ENCODE measurements at places on chromosomes 4 and X.

DNA sequence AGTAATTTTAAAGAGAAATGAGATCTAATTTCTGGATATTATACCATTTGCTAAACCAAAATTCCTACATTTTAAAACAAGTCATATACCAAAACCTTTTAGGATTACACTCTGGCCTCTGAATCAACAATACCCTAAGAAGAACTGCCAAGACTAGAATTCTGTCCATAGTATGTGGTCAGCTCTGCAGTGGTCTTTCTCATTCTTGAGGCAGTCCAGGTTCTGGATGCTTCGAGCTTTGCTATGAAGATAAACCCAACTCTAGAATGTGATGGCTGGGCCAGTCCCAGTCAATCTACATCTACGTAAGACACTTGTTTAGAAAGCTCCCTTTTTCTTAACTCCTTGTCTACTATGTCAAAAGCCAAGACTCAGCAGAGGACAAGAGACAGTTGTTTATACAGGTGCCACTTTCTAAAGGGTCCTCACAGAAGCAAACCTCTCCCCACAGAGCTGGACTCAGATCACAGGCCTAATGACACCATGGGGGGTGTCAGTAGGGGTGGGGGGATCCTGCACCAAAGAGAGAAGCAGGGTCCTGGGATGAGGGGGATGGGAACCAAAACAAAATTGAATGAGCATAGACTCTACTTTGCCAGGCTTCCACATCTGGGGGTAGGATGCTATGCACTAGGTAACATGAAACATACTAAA is 63.2 kb downstream of the SH3RF1 start:
- no peak for DNase-seq

DNA sequence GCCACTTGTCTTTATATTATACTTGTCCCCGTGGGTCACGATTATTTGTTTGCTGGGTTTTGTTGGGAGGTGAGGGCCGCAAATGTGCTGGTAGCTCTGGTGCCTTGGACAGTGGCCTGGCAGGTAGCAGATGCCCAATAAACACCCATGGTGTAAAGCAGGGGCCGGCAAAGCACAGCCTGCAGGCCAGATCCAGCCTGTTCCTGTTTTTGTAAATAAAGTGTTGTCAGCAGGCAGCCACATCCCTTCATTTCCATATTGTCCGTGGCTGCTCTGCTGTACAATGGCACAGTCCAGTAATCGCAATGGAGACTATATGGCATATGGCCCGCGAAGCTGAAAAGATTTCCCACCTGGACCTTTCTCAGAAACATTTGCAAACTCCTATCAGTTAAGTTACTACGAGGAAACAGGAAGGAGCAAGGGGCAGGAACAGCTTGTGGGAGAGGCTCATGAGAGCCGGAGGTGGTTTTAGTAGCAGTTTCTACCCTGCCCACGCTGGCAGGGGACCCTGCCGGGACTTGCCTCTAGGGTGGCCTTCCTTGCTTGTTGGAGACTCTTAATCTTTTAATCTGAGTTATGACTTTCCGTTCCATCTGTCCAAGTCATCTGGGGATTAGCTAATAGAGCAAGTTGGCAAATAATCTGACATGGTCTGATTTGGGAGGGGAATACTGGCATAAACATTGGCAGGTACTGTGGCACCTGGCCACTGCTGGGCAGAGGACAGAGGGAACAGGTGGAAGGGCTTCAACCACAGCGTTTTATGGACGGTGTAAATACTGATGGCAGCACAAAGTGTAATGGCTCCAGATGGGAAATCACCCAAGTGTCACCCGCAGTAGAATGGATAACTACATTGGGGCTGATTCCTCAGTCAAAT is 19.6 kb downstream of the CLCN4 start:
- no peak for DNase-seq

GRCh38 chrX:130085551-130086446 is 24.5 kb downstream of the ELF4 start:
- no peak for DNase-seq

- DNase-seq: no peak
Observed at GRCh38 chr4:72893354-72894066, 176.0 kb downstream of the COX18 start.

DNA sequence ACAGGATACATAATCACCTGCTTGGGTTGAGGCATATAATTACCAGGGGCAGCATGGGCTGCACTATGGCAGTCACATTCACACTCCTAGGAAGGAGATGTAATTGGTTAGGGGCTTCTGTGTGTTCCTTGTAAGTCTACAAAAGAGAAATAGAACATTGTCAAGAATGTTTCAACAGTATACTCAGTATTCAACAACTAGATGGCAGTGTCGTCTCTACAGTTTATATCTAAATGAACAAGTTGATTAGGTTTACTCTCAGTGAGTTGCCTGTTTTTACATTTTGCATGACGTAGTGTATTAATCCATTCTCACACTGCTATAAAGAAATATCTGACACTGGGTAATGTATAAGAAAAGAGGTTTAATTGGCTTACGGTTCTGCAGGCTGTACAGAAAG is 50.5 kb upstream of the RAB33B start:
- no peak for DNase-seq

GRCh38 chrX:93673869-93674271 is at the start of gene FAM133A:
TSS of gene FAM133A (plus strand) at chrX:93674206. CDS start at chrX:93709420, 35,214 bp downstream.
- peak; percentile 88 for DNase-seq

- no peak for DNase-seq
Observed at GRCh38 chr4:148094149-148094548, 348.1 kb downstream of the NR3C2 start.

DNA sequence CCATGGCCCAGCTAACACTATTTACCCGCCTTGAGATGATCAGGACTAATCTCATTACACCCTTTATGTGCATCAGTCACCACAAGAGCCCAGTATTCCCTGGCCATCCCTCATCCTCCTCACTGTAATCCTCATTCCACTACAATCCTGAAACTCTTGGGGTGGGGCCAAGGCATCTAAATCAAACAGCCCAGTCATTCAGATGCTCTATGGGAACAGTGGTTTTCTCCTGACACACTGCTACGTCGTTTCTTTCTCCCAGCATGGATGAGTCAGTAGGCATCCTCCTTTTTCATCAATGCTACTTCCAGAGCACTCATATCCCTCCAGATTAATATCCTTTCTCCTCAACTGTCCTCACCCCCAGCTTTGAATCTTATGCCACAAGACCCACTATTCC is 5.6 kb downstream of the SDAD1 start:
- DNase-seq: no peak

DNA sequence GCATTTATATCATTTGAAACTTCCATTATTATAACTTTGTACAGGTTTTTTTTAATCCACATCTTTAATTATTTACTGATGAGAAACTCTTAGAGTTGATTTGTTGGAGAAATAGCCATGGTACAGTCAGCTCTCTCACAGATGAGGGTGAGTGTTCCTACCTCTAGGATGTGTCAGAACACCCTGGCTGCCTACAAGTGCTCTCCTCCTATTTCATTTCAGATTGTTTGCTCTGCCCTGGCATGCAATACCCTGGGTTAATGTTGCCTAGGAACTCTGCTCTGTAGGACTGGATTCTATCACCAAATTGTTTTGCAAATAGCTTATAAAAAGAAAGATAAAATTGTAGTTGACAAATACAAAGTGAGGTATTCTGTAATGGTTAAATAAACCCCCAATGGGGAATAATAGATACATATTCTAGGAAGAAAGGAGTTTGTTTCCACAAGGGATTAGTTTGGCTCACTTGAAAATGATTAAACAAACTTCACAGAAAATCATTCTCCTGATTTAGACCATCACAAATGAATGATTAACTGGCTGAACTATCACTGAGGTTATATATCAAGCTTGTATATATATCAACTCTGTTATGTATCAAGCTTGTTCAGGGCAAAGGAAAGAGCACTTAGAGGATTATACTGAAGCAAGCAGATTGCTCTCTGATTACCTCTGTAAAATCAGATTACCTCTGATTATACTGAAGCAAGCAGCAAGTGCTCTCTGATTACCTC is 150.0 kb downstream of the PDE5A start:
- DNase-seq: no peak

GRCh38 chrX:73850124-73851013 is 287.4 kb downstream of the CHIC1 start:
- DNase-seq: no peak

DNA sequence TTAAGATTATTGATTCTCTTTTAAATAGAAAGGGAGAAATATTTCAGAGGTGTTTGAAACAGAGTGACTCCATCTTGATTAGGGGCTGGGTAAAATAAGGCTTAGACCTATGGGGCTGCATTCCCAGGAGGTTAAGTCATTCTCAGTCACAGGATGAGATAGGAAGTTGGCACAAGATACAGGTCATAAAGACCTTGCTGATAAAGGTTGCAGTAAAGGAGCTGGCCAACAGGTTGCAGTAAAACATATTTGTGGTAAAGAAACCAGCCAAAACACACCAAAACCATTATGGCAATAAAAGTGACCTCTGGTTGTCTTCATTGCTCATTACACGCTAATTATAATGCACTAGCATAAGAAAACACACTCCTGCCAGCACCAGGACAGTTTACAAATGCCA is 165.0 kb downstream of the SPIN4 start:
- DNase-seq: no peak

DNA sequence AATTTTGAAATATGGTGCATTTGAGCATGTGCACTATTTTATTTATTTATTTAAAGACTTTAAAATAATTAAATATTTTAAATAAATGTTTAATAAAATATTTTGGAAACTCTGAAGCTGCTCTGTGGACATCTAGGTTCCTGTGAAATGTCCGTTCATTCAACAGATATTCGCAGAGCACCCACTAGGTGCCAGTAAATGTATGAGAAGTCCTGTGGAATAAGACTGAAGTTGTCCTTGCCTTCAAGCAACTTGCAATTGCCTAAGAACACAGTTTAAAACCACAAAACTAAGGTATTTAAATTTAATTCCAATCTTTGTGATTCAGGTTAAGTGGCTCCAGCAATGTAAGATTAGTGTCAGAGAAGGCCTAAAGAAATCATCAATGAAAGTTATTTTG is 306.7 kb downstream of the GBA3 start:
- no peak for DNase-seq

GRCh38 chr4:15500701-15501100 is 31.0 kb downstream of the CC2D2A start:
- DNase-seq: no peak

- no peak for DNase-seq
Observed at GRCh38 chrX:30665471-30665870, 12.2 kb downstream of the GK start.

DNA sequence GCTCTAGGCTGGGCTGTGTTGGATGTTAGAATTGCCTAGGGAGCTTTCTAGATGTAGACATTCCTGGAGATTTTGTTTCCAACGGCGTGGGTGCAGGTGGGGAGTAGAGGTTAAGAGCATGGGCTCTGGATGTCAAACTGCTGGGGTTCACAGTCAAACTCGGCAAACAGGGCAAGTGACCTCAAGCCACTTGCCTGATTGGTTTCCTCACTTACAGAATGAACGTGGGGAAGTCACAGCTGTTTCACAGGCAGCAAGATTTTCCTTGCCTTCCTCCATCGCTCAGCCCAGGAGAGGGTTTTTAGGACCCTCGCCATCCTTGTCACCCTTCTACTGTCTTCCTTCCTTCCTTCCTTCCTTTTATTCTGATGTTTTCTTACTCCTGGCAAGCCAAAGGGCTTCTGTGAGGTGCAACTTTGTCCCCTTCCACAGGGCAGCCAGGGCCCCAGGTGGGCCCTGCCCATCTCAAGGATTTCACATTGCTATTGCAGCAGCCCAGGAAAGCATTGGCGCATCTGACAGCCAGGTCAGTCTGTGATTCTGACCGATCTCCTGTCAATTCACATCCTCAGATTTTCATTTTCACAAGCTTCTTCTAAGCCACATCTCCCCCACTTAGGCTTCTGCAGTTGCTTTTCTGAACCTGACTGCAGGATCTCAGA is 7.0 kb downstream of the RTL5 start:
- no peak for DNase-seq

- no peak for DNase-seq
Observed at GRCh38 chrX:73215246-73215645, 595 bp upstream of the NAP1L2 start.

GRCh38 chrX:118495958-118496762 is 545 bp downstream of the DOCK11 start:
- DNase-seq: peak; percentile 31

DNA sequence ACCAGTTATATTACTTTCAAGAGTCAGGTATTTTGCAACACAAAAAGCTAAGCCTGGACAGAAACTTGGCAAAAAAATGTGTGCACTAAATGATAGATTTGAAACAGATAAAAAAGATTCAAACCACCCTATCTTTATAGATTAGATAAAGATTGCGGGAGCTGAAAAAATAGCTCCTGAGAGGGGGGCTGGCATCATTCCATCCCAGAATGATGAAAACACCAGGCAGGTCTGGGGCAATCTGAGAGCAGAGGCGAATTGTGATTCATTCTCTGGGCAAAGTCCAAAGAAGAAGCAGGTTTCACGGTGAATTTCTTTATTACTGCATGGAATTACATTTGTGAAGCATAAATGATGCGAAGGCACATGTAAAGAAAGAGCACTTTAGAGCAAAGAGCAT is 168.5 kb upstream of the DMD start:
- no peak for DNase-seq

GRCh38 chrX:152157042-152157441 is 18.7 kb upstream of the MAGEA10 start:
- no peak for DNase-seq

DNA sequence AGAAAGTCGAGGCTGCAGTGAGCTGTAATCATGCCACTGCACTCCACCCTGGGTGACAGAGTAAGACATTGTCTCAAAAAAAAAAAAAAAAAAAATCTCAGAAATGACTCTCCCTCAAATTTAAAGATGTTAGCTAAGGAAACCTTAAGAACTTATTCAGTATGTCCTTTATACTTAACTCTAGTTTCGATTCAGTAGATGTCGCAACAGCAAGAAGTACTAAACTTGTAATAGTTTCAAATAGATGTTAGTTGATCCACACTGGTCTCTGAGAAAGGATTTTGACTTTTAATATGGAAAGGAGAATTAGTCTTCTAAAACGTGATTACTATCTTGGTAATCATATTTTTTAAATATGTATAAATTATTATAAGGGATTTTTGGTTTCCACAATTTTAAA is 29.6 kb downstream of the NKX3-2 start:
- DNase-seq: no peak

- no peak for DNase-seq
Observed at GRCh38 chrX:50973199-50973598, 62.7 kb downstream of the BMP15 start.

- DNase-seq: no peak
Observed at GRCh38 chr4:123312951-123313592, 83.5 kb upstream of the SPRY1 start.

- DNase-seq: no peak
Observed at GRCh38 chrX:67622053-67622585, 78.3 kb downstream of the AR start.

GRCh38 chr4:85496126-85496849 is 21.3 kb downstream of the ARHGAP24 start:
- DNase-seq: no peak

DNA sequence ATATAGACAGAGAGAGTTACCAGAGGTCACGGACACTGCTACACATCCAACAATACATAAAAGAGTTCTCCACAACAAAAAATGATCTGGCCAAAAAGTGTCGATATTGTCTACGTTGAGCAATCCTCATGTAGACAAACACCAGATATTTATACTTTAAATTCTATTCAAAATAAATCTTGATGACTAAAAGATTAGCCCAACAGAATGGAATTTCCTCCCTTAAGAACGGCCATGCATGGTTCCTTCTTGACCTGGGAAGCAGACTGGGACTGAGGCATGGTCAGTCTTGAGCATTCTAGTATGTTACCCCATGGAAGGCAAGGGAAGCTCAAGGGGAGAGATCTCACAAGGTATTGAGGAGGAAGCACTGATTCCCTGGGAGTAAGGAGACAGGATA is 43.5 kb downstream of the LHFPL1 start:
- DNase-seq: no peak
